Activated CD4-positive, alpha-beta T cell treated with anti-CD3 and anti-CD28 coated beads, Interleukin-2, amount 10 ng/mL, durations not matched to agents 7 days and 5 days (primary cell): ENCODE measurements at places on chromosomes 7 and 10. TPM values are rescaled to one million over a fixed set of nuclear protein-coding genes. Genes with fewer than 3 reads are reported as not detected.

Gene TMEM236
- not detected for total RNA-seq

Gene MMP21
- not detected for total RNA-seq

Gene VSTM4
- 0.12 TPM for total RNA-seq

Gene OPTN
- total RNA-seq: 128 TPM

Gene EFCAB10
- not detected for total RNA-seq

Gene MMRN2
- total RNA-seq: not detected

Gene SPDYE6
- total RNA-seq: not detected

Gene TECTB
- not detected for total RNA-seq

Gene SCIN
- 1.7 TPM for total RNA-seq

Gene KIF11
- 89.8 TPM for total RNA-seq

Gene KLHL7
- total RNA-seq: 16.5 TPM

Gene LIPK
- total RNA-seq: not detected

Gene PARG
- total RNA-seq: 35.0 TPM

Gene COBL
- total RNA-seq: not detected

Gene MOGAT3
- total RNA-seq: not detected

- no peak overlapping the region for H3K4me3 ChIP-seq
- no peak overlapping the region for H3K27ac ChIP-seq
- no peaks in the 10 kb centered on the region for H3K27me3 ChIP-seq
- DNase-seq: no peak
- peaks cover 14% of the 10 kb centered on the region for H3K36me3 ChIP-seq
Observed at GRCh38 chr7:127911968-127912511, 119.2 kb downstream of the LRRC4 start.

- H3K4me1 ChIP-seq: peaks cover 36% of the 10 kb centered on the region
- H3K27me3 ChIP-seq: no peaks in the 10 kb centered on the region
- peak overlapping the region; percentile 90 for H3K27ac ChIP-seq
- peak overlapping the region; percentile 87 for H3K4me3 ChIP-seq
- peaks cover 11% of the 10 kb centered on the region for H3K36me3 ChIP-seq
Observed at GRCh38 chr10:133274751-133275683, 1.7 kb downstream of the ADAM8 start.

- H3K4me1 ChIP-seq: peaks cover 19% of the 10 kb centered on the region
- no peak overlapping the region for H3K27ac ChIP-seq
- DNase-seq: no peak
- H3K4me3 ChIP-seq: no peak overlapping the region
Observed at GRCh38 chr7:102305414-102306268, 19.0 kb downstream of the SH2B2 start.

- no peak overlapping the region for H3K27ac ChIP-seq
- H3K27me3 ChIP-seq: peaks cover 29% of the 10 kb centered on the region
- H3K36me3 ChIP-seq: no peaks in the 10 kb centered on the region
- H3K4me1 ChIP-seq: no peaks in the 10 kb centered on the region
- H3K4me3 ChIP-seq: no peak overlapping the region
Observed at GRCh38 chr10:114758331-114758730, 63.2 kb upstream of the FHIP2A start.

DNA sequence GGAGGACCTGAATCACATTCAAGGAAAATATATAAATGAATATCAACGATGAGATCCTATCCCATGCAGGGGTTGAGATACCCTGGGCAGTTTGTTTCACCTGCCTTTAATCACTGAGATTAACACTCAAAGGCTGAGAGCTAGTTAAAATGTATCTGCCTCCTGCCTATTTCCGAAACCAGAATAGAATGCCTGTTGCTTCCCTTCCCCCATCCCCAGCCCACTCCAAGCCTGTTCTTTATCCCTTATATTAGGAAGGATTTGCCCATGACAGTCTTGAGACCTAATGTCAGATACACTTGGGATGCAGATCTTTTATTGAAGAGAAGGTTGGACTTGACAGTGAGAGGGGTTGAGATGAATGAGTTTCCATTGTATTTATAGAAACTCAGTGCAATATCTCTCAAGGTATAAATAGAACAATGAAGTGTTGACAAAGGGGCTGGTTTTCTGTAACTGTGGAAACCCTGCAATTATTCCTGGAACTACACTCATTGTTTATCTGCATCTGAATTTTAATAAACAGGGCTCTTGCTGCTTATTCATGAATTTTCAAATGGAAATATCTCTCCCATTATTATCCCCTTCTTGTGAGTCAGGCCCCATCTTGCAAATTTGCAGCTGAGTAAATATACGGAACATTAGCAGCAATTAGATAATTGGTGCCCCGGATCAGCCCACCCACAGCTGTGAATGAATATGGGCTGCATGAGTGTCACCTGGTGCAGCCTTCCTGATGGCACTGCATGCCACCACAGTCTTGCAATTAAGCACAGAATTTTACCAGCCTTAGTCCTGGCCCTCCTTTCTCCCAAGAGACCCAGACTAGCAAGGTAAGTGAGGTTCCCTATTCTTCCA lies 66.7 kb downstream of the SORCS3 start:
- H3K36me3 ChIP-seq: no peaks in the 10 kb centered on the region
- H3K27ac ChIP-seq: no peak overlapping the region
- H3K4me3 ChIP-seq: no peak overlapping the region
- no peak for DNase-seq
- no peaks in the 10 kb centered on the region for H3K4me1 ChIP-seq

DNA sequence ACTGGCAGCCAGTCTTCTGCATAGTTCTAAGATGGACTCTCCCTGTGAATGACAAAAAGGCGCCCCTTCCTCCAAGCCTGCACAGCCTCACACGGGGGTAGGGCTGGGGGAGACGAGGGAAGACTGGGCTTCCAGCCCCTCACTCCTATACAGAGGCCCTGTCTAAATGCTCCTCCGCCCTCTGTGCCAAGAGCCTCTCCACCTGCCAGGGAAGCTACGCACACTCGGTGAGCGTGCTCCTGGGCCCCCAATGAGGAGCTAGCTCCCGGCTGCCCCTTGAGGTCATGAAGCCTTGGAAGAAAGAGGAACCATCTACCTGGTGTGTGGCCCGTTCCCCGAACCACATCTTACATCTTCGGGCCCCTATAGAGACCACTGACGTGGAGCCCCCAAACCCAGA lies 54.8 kb downstream of the CRTAC1 start:
- H3K4me3 ChIP-seq: no peak overlapping the region
- H3K36me3 ChIP-seq: no peaks in the 10 kb centered on the region
- no peak overlapping the region for H3K27ac ChIP-seq
- no peak for DNase-seq
- H3K27me3 ChIP-seq: peaks cover 51% of the 10 kb centered on the region

DNA sequence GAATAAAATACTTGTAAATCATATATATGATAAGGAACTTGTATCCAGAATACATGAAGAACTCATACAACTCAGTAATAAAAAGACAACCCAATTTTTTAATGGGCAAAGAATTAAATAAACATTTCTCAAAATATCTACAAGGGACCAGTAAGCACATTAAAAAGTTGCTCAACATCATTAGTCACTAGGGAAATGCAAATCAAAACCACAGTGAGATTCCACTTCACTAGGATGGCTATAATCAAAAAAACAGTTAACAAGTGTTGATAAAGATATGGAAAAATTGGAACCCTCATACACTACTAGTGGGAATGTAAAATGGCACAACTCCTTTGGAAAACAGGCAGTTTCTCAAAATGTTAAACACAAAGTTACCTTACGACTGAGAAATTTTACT lies 40.3 kb upstream of the YAE1 start:
- H3K27me3 ChIP-seq: peaks cover 19% of the 10 kb centered on the region
- no peaks in the 10 kb centered on the region for H3K4me1 ChIP-seq
- DNase-seq: no peak
- no peak overlapping the region for H3K27ac ChIP-seq

GRCh38 chr7:114825423-114825951 lies 96.4 kb upstream of the MDFIC start:
- peaks cover 11% of the 10 kb centered on the region for H3K4me1 ChIP-seq
- H3K4me3 ChIP-seq: no peak overlapping the region
- peaks cover 4% of the 10 kb centered on the region for H3K36me3 ChIP-seq
- DNase-seq: peak; percentile 25
- no peaks in the 10 kb centered on the region for H3K27me3 ChIP-seq
- H3K27ac ChIP-seq: no peak overlapping the region

GRCh38 chr10:69048103-69048502 lies 39.8 kb upstream of the SRGN start:
- H3K27me3 ChIP-seq: no peaks in the 10 kb centered on the region
- H3K4me3 ChIP-seq: no peak overlapping the region
- peaks cover 4% of the 10 kb centered on the region for H3K36me3 ChIP-seq
- peak overlapping the region; percentile 28 for H3K27ac ChIP-seq
- H3K4me1 ChIP-seq: peaks cover 67% of the 10 kb centered on the region

DNA sequence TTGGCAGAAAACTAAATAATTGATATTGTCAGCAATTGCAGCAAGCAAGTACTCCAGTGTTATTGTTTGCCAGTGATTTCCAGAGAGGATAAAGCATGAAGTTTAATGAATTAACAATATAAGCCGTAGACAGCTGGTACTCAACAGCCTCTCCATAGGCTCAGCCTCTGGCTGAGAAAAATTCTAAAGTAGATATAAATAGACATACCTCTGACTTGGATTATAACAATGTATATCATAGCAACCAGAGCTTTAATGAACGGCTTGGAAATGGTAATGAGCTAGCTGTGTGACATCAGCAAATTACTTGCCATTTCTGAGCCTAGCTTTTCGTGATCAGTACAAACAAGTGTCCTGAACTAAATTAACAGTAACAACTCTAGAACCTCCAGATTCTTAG lies 1055.4 kb upstream of the AUTS2 start:
- H3K4me3 ChIP-seq: no peak overlapping the region
- H3K4me1 ChIP-seq: no peaks in the 10 kb centered on the region
- no peak for DNase-seq
- no peaks in the 10 kb centered on the region for H3K36me3 ChIP-seq
- H3K27ac ChIP-seq: no peak overlapping the region

DNA sequence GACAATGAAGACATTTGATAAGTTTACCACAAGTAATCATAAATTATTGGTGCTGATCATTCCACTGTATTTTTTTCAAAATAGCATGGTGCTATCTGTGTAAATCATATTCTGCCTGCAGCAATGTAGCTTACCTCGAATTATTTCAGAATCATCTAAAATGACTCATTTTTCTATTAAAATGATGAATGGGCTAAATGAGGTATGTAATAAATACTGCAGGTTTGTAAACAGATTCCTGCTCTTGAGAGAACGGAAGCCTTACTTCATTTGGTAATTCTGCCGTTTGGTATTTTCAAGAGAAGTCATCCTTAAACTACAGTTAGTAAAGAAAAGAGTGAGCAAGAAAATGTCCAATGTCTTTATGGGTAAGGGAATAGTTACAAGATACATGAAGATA lies 115.9 kb downstream of the CHCHD3 start:
- H3K4me3 ChIP-seq: no peak overlapping the region
- H3K36me3 ChIP-seq: peaks cover 2% of the 10 kb centered on the region
- H3K27me3 ChIP-seq: no peaks in the 10 kb centered on the region
- no peak for DNase-seq

DNA sequence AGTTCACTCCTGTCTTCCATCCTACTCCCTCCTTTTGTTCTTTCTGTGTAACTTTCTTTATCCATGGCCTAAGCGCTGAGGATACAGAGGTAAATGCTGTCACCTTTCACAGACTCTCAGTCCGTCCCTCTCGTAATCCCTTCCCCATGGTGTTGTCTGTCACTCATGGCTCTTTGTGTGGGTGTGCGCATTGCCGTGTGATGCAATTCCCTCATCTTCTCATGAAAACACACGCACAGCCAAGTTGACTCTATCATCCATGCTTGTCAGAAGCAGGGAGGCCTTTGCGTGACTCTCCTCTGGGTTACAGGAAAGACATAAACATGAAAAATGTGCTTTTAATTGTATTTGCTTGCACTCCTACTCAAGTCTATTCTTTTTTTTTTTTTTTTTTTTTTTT lies 125.6 kb upstream of the C7orf33 start:
- H3K36me3 ChIP-seq: no peaks in the 10 kb centered on the region
- H3K27ac ChIP-seq: no peak overlapping the region
- no peak for DNase-seq
- H3K4me1 ChIP-seq: no peaks in the 10 kb centered on the region
- no peak overlapping the region for H3K4me3 ChIP-seq

GRCh38 chr10:125296598-125296997 lies 136.2 kb upstream of the CTBP2 start:
- no peak overlapping the region for H3K27ac ChIP-seq
- no peak for DNase-seq
- H3K4me1 ChIP-seq: no peaks in the 10 kb centered on the region
- H3K27me3 ChIP-seq: no peaks in the 10 kb centered on the region
- no peaks in the 10 kb centered on the region for H3K36me3 ChIP-seq
- H3K4me3 ChIP-seq: no peak overlapping the region

DNA sequence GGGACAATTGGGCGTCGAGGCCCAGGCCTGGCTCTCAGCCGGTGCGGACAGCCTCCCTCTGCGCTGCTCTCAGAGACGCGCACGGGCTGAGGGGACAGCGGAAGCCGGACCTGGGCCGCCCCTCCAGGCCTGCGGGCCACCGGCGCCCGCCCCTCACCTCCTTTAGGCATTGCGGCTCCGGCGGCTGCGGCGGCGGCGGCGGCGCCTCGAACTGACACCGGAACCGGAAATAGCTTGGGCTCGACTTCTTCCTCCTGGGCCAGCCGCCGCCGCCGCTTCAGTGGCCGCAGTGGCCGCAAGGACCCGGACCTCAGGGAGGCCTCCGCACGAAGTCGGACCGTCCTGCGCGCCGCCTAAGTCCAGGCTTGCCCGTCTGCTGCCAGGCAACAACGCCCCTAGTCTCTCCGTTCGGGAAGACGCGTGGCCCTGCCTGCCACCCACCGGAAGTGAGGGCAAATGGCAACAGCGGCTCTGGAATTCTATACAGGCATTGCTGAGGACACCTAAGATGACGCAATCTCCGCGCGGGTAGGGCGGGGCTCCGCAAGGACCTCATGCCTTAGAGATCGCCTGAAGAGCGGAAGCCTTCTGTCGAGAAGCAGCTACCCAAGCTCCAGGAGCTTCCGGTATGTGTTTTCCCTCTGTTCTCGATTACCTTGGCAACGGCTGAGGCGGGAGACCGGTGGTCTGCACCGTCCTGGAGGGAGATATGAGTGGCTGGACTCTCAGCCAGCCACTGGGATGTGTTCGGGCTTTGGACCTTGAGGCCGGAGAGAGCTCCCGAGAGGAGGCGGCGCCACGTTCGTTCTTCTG lies at the start of the genes BUD31 and PDAP1:
Gene BUD31 (plus strand): TSS at position 591 of the 813 bp plus-strand sequence. CDS start 2,124 bp downstream, outside the sequence.
Gene PDAP1 (minus strand): TSS at position 219 of the 813 bp plus-strand sequence. CDS start 49 bp downstream, at position 170.
- no peaks in the 10 kb centered on the region for H3K27me3 ChIP-seq
- DNase-seq: peak; percentile 94
- peaks cover 50% of the 10 kb centered on the region for H3K4me1 ChIP-seq
- H3K36me3 ChIP-seq: peaks cover 41% of the 10 kb centered on the region
- peak within 1 kb of the TSS; percentile 92 for H3K27ac ChIP-seq

GRCh38 chr7:114133717-114134116 lies 214.9 kb upstream of the PPP1R3A start:
- no peak for DNase-seq
- no peak overlapping the region for H3K27ac ChIP-seq
- no peaks in the 10 kb centered on the region for H3K27me3 ChIP-seq
- H3K4me3 ChIP-seq: no peak overlapping the region
- no peaks in the 10 kb centered on the region for H3K4me1 ChIP-seq

DNA sequence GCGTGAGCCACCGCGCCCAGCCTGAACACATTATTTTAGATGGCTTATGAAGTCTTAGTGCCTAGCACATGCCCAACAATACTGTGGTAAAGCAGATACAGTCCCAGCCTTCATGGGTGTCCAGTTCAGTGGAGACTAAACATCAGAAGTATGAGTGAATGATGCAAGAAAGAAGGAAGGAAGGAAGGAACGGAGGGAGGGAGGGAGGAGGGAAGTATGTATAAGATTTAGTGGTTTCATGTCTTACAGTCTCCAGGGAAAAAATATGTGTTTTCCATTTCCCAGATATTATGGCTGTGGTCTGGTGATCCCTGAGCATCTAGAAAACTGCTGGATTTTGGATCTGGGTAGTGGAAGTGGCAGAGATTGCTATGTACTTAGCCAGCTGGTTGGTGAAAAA lies 2.9 kb downstream of the AS3MT start:
- peaks cover 12% of the 10 kb centered on the region for H3K27me3 ChIP-seq
- no peak for DNase-seq
- no peak overlapping the region for H3K4me3 ChIP-seq
- no peaks in the 10 kb centered on the region for H3K36me3 ChIP-seq
